NCI-H2081 (cell line): ENCODE measurements at places on chromosomes 12 and 14.
A peak's percentile ranks its signal among the peaks of the same experiment; 100 is the strongest.

- no peak for DNase-seq
These were observed 2.6 kb upstream of the C12orf76 start for GRCh38 chr12:110050927-110051326.

DNA sequence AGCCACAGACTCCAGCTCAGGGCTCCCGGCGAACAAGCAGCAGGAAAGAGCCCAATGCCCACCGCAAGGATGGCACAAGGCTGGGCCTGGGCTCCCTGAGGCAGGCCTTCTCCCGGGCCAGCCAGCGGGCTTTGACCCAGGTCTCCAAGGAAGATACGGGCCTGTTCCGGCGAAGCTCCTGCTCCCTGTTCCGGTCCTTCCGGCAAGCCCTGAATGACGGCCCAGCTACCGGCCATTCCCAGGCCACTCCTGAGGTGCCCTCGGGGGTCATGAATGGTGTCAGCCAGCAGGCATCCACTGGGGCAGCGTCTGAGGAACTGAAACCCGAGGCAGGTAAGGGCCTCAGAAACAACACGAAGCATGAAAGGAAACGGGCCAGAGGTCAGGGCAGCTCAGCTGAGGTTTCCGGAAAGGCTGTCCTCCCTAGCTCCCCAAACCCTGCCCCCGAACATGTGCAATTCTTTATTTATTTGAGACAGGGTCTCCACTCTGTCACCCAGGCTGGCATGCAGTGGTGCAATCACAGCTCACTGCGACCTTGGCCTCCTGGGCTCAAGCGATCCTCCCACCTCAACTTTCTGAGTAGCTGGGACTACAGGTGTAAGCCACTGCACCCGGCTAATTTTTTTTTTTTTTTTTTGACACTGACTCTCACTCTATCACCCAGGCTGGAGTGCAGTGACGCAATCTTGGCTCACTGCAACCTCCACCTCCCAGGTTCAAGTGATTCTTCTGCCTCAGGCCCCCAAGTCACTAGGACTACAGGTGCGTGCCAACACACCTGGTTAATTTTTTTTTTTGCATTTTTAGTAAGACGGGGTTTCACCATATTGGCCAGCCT lies 6.0 kb downstream of the EXOC3L4 start:
- no peak for DNase-seq

GRCh38 chr12:85825746-85826145 lies 10.5 kb downstream of the RASSF9 start:
- peak; percentile 98 for DNase-seq

GRCh38 chr12:51926064-51926632 lies 18.8 kb downstream of the ACVRL1 start:
- no peak for DNase-seq

DNA sequence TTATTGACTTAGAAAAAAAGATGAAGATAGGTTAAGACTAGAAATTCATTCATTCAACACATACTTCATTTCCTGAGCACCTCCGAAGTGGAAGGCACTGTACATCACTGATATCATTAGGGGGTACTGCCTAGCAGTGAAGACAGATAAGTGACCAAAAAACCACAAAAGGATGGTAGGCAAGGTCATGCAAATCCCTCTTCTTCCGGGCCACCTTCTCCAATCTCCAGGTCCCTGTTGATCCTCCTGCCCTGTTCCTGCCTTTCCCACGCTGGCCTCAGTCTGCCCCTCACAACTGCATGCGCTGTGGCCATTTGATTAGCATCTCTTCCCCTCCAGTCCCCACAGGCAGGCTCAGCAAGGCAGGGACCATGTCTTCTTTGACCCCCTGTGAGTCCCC lies 60.8 kb downstream of the SETD3 start:
- DNase-seq = no peak

DNA sequence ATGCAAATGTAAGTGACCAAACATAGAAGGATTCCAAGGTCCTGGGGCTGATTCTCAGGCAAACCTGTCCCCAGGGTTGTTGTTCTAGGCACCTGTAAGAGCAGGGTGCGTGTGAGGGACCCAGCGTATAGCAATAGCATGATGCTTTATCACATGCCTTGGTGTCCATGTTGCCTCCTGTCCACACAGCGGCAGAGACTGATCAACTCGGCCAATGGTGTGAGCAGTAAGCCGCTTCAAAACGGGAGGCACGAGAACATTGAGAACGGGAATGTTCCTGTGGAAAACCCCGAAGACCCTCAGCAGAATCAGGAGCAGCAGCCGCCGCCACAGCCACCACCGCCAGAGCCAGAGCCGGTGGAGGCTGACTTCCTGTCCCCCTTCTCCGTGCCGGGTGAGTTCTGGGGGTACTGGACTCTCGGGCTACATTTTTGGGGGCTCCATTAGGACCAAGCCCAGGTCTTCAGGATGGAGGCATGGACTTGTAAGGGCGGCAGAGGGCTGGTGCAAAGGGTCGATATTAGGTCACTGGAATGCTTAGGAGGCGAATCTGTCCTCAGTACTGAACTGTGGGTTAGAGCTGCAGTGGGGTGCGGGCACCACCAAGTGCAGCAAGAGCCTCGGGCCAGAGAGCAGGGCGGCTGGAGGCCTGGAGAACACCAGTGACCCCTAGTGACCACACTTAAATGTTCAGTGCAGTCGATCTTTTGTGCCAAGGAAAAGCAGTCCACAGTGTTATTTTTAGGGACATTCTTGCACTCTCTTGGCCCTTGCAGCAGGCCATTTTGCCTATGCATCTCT lies 57.2 kb upstream of the RIN3 start:
- peak; percentile 48 for DNase-seq

GRCh38 chr12:11652351-11653040 lies 3.0 kb downstream of the ETV6 start:
- no peak for DNase-seq

GRCh38 chr14:66003082-66003730 lies 483.0 kb upstream of the CCDC196 start:
- no peak for DNase-seq

DNA sequence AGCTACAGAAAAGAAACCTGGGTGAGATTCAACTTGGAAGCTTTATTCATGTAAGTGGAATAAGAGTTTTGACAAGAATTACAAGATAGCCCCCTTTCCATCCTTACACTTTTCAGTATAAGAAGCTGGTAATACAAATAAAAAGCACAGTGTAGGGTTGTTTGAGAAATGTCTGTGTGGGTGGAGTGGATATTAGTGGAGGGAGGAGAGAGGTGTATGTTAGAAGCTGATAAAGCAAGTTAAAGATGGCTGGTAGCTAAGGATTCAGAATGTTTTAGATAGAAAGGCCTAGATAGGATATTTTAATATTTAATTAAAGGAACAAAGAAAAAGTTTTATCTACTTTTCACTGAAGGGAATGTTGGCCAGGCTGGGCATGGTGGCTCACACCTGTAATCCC lies 12.5 kb downstream of the CFAP54 start:
- no peak for DNase-seq

GRCh38 chr12:1593174-1594005 lies 991 bp downstream of the FBXL14 start:
- DNase-seq = peak; percentile 69

DNA sequence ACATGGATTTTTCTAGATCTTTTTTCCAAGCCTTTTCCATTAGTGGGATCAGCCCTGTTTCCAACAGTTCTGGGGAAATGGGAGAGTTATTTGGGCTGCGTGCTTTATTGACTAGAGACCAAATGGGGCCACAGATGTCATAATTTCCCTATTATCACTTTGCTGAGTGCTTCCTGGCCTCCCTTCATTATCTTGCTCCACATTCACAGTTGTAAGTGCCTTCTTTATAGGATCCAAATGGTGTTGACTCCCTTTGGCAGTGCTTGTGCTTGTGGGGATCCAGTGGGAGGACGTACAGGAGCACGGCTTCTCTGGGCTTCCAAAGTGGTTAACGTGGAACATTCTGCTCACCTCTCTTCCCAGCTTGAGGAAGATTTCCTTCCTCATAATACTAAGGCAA lies 141.0 kb upstream of the RMST start:
- DNase-seq = peak; percentile 12

DNA sequence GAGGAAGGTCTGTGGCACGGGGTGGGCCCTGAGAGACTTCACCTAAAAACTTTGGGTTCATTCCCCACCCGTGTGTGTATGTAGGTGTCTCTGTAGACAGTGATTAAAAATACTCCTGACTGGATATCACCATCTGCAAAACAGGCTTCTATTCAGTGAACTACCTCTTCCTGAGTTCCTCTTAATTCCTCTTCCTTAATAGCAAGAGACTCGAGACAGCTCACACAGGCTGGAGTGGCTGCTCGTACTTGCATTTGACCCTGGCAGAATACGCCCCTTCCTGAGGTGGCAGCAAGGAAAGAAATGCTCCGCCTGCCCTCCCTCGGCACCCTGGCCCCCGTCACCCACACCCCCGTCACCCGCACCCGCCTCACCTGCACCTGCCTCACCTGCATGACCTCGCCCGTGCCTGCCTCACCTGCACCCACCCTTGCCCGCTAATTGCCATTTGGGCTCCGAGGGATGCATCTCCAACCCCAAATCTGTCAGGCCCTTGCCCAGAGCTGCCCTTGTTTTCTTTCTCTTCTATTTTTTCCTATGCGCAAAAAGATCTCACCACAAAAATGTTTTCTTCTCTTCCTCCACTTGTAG lies 90.0 kb downstream of the FBXL14 start:
- DNase-seq = no peak
